Stimulated activated CD4-positive, alpha-beta T cell treated with anti-CD3 and anti-CD28 coated beads, TNF-alpha, amount 100 ng/mL, for 48 hours (primary cell): ENCODE measurements at places on chromosomes 7 and 10.

- DNase-seq = no peak
These were observed 22.2 kb downstream of the FZD1 start for GRCh38 chr7:91286432-91286831.

DNA sequence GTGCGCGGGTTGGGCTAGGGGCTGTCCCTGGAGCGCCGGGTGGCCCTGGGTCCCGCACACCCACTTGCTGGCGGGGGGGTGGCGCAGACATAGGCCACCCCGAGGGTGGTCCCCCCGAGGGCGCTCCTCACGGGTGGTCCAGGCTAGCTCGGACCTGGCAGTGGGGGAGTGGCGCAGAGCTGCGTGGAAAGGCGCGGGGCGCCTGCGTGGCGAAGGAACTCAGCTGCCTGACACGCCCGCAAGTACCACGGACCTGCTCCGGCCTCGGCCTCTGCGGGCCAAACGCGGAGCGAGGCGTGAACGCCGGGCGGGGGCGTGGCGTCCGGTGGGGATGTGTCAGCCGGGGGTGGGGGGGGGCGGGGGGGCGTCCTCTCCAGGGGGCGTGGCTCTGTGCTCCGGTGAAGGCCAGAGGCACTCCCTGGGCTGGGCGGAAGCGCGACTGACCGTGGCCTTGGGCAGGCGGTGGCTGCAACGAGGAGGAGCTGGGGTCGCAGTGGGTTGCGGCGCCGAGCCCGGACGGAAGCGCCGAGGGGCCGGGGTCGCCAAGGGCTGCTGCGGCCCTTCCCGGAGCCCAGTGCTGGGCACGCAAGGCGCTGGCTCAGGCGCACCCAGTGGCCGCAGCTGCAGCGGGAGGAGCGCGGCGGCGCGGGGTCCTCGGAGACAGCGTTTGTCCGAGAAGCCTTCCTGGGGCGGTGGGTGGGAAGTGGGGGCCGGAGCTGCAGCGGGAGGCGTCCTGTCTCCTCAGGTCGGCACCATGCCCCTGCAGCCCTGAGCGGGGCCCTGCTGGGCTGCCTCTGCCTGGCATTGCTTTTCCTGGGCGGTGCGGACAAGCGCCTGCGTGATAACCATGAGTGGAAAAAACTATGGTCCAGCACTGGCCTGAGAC, 58.9 kb upstream of the NUPR2 start:
- DNase-seq = no peak

DNA sequence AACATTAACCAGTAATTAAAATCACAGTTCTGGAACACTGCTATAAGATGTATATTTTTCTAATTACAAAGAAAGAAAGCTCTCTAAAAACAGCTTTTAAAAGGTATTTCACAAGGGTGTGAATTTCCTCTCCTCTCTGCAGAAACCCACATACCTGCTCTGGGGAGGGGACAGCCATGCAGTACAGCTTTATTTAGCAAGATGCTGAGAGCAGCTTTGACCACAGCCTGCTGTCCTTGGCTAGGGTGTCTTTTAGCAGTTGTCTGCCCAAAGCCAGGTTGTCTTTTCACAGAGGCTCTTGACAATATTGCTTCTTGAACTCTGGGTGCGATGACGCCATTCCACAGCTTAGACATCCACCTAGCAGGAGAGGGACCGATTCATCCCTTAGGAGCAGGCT, 148.3 kb downstream of the CTTNBP2 start:
- no peak for DNase-seq

GRCh38 chr7:158657189-158657746, 47.3 kb downstream of the NCAPG2 start:
- no peak for DNase-seq

GRCh38 chr7:137757146-137757925, 89.4 kb downstream of the DGKI start:
- no peak for DNase-seq

DNA sequence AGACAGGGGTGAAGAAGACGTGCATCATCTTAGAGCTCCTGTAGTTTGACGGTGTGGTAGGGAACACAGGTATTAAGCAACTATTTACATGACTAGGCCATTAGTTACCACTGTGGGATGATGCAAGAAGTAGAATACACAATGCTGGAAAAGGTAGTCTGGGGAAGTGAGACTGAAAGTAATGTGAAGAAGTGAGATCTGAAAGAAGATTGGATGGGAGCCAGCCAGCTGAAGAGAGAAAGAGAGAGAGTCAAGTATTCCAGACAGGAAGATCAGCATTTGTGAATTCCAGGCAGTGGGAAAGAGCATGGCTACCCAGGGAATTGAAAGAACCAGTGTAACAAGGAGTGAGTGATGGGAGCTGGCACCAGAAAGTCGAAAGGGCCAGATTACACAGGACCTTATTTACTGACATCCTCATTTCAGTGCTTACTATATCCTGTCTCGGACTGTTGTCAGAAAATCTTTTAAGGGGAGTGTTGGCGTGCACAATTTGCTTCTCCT, 4.0 kb upstream of the CFAP58 start:
- DNase-seq = no peak

GRCh38 chr10:32556783-32557395, 110.9 kb downstream of the CCDC7 start:
- DNase-seq = no peak

- no peak for DNase-seq
These were observed 1.9 kb downstream of the INA start for GRCh38 chr10:103278862-103279298.
